ENCODE measurements at places on chromosomes 7 and 10. TPM values are rescaled to one million over a fixed set of nuclear protein-coding genes. Genes with fewer than 3 reads are reported as not detected.

The CCDC6 gene
- 8.3 TPM for polyA plus RNA-seq

The PAXIP1 gene
- polyA plus RNA-seq, result 3.5 TPM

DNA sequence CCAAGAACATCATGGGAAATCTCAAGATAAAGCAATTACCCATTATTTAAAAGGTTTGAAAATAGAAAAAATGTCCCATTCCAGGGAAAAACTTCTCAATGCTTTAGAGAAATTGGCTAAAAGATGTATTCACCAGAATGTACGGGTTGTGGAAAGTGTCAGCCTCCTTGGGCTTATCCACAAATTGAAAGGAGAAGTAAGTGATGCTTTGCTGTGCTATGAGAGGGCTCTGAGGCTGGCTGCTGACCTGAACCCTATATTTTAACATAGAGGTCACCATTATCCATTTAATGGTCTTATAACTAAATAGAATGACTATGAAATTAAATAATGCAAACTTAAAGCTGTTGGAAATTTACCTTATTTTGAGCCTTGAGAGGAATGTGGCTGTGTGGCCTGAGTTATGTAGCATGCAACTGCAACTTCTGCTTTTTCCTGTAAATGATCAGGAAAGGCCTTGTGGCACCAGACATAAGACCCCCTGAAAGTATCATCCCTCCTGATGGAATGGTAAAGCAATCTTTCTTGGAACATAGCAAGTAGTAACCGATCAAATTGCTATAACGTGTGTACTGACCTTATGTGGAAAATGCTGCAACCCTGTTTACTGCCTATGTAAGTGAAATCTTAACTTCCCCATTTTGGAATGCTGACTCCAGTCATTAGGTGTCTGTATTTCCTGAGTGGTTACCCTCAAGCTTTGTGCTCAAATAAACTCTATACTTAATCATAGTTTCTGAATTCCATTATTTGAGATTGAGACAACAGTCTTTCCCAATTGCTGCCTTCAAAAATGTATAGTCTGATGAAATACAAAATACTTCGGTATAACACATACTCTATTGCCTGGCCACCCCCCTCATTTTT is 6.9 kb downstream of the IFIT1B start:
- no peaks in the 10 kb centered on the region for H3K4me1 ChIP-seq
- H3K27me3 ChIP-seq, result no peaks in the 10 kb centered on the region
- no peaks in the 10 kb centered on the region for H3K36me3 ChIP-seq
- DNase-seq, result no peak
- H3K4me3 ChIP-seq, result no peak overlapping the region

GRCh38 chr7:123022576-123022975 is 27.1 kb upstream of the TAS2R16 start:
- no peak overlapping the region for H3K4me3 ChIP-seq
- no peaks in the 10 kb centered on the region for H3K36me3 ChIP-seq
- H3K27me3 ChIP-seq, result no peaks in the 10 kb centered on the region
- DNase-seq, result no peak

DNA sequence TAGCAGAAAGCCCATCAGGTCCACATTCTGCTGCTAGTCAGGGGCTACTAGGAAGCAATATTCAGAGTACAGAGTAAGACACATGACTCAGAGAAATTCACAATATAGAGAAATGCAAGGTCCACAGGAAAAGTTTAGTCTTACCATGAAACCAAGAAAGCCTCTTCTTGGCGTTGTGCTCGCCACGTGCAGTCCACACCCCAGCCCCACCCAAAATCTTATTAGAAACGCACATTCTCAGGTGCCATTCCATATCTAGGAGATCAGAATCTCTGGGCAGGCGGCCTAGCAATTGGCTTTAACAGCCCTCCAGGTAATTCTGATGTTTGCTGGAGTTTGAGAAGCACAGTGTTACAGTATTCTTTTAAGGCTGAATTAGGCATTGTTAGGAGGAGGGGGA is 15.8 kb upstream of the SAR1A start:
- DNase-seq, result no peak
- H3K27me3 ChIP-seq, result no peaks in the 10 kb centered on the region
- H3K36me3 ChIP-seq, result no peaks in the 10 kb centered on the region
- H3K4me1 ChIP-seq, result no peaks in the 10 kb centered on the region

DNA sequence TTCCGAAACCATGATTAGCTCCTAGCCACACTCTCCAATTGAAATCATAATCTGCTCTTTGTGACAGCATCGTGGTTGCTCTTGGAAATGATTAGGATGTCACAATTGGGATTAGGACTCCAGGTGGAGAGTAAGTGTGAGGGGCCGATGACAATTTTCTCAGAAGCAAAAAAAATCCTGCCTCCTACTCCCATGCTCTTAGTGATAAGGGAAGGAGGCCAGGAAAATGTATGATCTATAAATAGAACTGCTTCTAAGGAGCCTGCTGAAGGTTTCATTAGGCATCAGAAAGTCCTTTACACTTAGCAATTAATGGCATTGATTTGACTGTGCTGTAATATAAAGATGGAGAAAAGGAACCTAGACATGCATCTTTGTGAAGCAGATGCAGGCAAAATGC is 226.3 kb upstream of the AGK start:
- no peak overlapping the region for H3K4me3 ChIP-seq
- DNase-seq, result no peak
- no peaks in the 10 kb centered on the region for H3K4me1 ChIP-seq
- H3K27me3 ChIP-seq, result no peaks in the 10 kb centered on the region
- no peaks in the 10 kb centered on the region for H3K36me3 ChIP-seq

DNA sequence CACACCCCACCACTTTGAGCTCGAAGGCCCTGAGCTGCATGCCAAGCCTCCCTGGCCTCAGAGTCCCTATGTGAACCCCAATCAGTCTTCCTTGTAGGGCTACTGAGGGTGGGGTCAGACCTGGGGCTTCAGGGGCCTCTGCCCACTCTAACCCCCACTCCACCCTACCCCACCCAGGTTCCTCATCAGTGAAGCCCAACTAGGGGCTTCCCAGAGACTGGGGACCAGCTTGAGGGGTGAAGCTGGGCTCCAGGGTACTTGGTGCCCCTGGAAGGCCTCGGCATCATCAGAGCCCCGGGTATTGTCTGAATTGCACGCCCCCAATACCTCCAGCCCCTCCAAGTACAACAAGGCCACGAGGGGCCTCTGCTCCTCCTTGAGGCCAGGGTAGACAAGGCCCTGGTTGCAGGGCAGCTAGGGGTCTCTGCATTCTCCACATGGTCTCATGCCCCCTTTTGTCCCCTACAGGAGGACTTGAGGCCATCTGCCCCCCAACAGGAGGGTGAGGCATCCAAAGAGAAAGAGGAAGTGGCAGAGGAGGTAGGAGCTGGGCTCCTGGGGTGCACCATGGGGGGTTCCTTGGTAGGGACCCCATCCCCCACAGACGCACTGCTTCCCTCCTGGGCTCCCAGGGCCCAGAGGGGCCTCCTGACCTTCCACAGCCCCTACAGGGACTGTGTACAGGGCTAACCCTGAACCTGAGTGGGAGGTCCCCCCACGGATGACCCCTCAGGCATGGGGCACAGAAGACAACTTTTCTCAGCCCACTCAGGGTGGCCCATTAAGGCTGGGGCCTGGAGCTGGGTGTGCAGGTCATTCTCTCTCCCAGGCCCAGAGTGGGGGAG is 4.0 kb downstream of the SNCG start:
- no peaks in the 10 kb centered on the region for H3K36me3 ChIP-seq
- no peaks in the 10 kb centered on the region for H3K4me1 ChIP-seq
- no peaks in the 10 kb centered on the region for H3K27me3 ChIP-seq

- no peak overlapping the region for H3K4me3 ChIP-seq
- H3K27ac ChIP-seq, result no peak overlapping the region
- no peaks in the 10 kb centered on the region for H3K27me3 ChIP-seq
- no peak for DNase-seq
Observed at GRCh38 chr7:41536873-41537665, 165.8 kb downstream of the INHBA start.

GRCh38 chr7:114522081-114522480 is 107.5 kb downstream of the FOXP2 start:
- H3K4me1 ChIP-seq, result no peaks in the 10 kb centered on the region
- H3K27ac ChIP-seq, result no peak overlapping the region
- no peak overlapping the region for H3K4me3 ChIP-seq
- no peaks in the 10 kb centered on the region for H3K36me3 ChIP-seq
- H3K27me3 ChIP-seq, result no peaks in the 10 kb centered on the region

GRCh38 chr7:44665531-44666213 is 59.2 kb downstream of the OGDH start:
- no peaks in the 10 kb centered on the region for H3K4me1 ChIP-seq
- no peak for DNase-seq
- no peak overlapping the region for H3K27ac ChIP-seq
- no peaks in the 10 kb centered on the region for H3K27me3 ChIP-seq
- H3K36me3 ChIP-seq, result no peaks in the 10 kb centered on the region
- H3K4me3 ChIP-seq, result no peak overlapping the region

The SLC18A3 gene
- polyA plus RNA-seq, result 0.47 TPM

DNA sequence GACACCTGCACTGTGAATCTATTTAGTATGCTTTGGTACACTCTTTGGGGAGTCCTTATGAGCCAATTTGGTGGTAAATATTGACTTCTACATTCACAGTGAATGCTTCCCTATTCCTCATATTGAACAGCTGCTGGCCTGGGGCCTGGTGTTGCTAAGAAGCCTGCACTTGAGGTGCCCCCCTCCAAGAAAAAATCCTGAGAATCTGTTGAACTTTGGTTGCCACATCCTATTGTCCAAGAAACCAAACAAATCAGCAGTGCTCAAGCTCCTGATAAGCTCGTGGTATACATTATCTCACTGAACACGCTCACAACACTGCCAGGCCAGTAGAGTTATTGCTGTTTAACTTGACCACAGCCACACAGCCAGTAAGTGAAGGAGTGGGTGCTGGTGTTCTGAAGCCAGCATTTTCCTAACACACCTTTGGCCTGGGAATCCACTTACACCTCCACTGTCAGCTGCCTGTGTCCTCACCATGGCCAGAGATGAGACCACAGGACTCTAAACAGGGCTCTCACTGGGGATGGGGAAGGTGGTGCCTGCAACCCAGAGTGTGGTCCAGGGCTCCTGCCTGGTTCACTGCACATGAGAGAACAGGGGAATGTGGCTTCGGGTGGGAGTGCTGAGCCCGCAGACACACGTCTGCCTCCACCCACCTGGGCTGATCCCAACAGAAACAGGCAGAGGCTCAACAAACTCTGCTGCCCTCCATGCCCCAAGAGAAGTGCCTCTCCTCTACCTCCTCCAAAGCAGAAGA is 6.7 kb downstream of the DDC start:
- no peak for DNase-seq
- H3K4me3 ChIP-seq, result no peak overlapping the region
- no peaks in the 10 kb centered on the region for H3K4me1 ChIP-seq
- H3K27me3 ChIP-seq, result no peaks in the 10 kb centered on the region
- no peak overlapping the region for H3K27ac ChIP-seq

DNA sequence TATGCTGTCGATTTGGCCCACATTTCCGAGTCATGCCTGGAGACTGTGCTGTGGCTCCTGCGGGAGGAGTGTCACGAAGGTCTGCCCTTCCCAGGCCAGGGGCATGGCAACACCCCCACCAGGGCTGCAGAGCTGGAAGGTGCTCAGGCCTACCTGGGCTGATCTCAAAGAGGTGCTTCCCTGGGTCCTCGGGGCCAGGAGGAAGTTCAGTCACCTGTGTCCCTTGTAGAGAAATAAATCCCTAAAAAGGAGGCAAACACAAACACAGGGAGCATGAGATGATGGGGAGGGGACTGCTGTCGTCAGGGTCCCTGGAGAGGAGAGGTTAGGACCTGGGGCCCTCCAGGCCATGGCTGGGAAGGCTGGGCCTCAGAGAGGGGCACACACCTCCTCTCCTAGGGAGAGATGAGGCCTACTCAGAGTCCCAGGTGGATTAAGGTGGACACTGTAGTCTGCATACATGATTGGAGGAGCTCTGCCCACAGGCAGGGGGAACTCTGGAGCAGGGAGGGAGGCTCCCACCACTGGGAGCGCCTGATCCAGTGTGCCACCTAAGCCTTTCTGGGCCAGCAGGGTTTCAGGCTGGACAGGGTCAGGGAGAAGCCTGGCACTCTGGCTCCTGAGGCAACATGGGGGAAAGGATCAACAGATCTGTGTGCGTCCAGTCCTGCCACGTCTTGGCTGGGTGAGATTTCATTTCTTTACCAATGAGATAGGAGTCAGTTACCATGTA is 49.4 kb downstream of the ARHGAP22 start:
- H3K4me3 ChIP-seq, result no peak overlapping the region
- no peak for DNase-seq
- no peaks in the 10 kb centered on the region for H3K4me1 ChIP-seq
- H3K27me3 ChIP-seq, result no peaks in the 10 kb centered on the region

The RPP38 gene
- 9.2 TPM for polyA plus RNA-seq

The ANKIB1 gene
- 10.1 TPM for polyA plus RNA-seq

GRCh38 chr10:69567920-69568319 is 5.3 kb downstream of the NEUROG3 start:
- H3K4me3 ChIP-seq, result no peak overlapping the region
- peak; percentile 15 for DNase-seq

The EPO gene
- polyA plus RNA-seq, result 1.8 TPM

GRCh38 chr10:84226616-84227015 is 1.3 kb upstream of the LRIT2 start:
- DNase-seq, result no peak
- no peaks in the 10 kb centered on the region for H3K4me1 ChIP-seq
- H3K4me3 ChIP-seq, result no peak overlapping the region
- no peaks in the 10 kb centered on the region for H3K27me3 ChIP-seq
- no peak overlapping the region for H3K27ac ChIP-seq
- H3K36me3 ChIP-seq, result no peaks in the 10 kb centered on the region

DNA sequence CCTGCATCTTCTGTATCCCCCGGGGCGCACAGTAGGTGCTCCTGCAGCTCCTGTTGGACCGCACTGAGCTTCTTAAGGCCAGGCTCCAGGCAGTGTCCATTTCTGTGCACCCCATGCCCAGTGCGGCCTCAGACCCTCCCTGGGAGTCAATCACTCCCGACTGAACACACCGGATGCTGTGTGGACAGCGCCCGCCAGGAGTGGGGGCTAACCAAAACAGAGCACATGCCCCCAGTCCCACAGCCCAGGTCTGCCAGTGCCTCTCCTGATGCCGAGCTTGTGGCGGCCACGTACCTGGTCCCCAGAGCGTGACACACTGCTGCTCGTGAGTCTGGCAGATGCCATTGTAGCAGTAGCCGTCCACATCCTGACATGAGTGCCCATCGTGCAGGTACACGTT is 168.1 kb downstream of the FANK1 start:
- no peaks in the 10 kb centered on the region for H3K27me3 ChIP-seq
- H3K36me3 ChIP-seq, result no peaks in the 10 kb centered on the region
- H3K4me1 ChIP-seq, result no peaks in the 10 kb centered on the region
- no peak overlapping the region for H3K27ac ChIP-seq
- H3K4me3 ChIP-seq, result no peak overlapping the region

GRCh38 chr7:82289889-82290288 is 153.7 kb downstream of the CACNA2D1 start:
- H3K36me3 ChIP-seq, result no peaks in the 10 kb centered on the region
- H3K27me3 ChIP-seq, result no peaks in the 10 kb centered on the region
- no peaks in the 10 kb centered on the region for H3K4me1 ChIP-seq
- H3K4me3 ChIP-seq, result no peak overlapping the region
- DNase-seq, result no peak

The CARD11 gene
- polyA plus RNA-seq, result 2.2 TPM

The PRF1 gene
- polyA plus RNA-seq, result 0.54 TPM

All from pancreas (tissue), 10 donors.